Ovary (tissue), 10 donors: ENCODE measurements at places on chromosomes 1 and 21.

- DNase-seq = no peak
These were observed 7.8 kb downstream of the ITLN1 start for GRCh38 chr1:160877221-160877620.

DNA sequence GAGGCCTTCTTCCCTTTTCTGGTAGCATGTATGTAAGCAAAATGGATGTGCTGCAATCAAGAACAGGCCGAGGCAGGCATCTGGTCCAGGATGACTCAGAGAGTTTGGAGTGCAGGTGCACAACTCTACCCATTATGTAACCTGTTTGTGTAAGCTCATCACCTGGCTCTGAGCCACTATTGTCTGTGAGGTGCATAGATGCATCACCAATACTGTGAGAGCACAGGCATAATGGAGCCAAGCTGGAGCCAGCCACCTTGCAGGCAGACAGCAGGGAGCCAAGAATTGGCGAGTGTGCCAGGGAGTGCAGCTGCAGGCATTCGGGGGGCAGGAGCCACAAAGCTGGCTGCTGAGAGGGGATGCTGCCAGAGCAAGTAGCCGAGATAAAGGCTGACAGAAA, 549.9 kb upstream of the RGS18 start:
- no peak for DNase-seq

- DNase-seq = no peak
These were observed 1.0 kb downstream of the DDAH1 start for GRCh38 chr1:85463731-85464496.

- DNase-seq = no peak
These were observed 104.4 kb upstream of the USP25 start for GRCh38 chr21:15625363-15625762.

DNA sequence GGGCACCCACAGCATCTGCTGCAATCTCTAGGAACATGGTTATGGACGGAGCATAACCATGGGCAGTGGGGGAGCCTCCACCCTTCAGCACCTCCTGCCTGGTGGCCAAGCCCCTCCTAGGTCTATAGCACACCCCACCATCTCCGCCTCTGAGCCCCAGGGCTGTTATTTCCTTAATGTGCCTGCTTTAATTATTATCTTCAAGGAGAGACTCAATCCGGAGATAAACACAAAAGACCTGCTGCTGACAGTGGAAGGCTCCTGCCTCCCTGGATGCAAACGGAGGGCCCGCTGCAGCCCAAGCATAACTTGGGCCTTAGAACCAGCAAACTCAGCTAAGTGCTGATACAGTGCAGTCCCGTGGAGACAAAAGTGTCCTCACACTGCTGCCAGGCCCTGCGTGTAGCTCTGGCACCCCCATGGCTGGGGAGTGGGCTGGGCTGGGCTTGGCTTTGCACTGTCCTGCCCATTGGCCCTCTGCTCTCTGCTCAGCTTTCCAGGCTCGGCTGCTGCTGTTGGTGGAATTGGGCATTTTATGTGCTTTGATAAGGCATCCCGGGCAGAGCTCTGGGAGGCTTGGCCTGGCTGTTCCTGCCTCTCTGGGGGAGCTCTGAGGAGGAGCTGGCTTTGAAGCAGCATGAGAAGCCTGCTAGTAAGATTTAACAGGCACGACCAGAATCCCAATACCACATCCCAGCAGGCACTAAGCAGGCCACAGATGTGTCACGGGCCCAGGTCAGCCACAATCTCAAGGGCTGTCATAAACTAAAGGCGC, 620.2 kb downstream of the PTPRU start:
- no peak for DNase-seq

DNA sequence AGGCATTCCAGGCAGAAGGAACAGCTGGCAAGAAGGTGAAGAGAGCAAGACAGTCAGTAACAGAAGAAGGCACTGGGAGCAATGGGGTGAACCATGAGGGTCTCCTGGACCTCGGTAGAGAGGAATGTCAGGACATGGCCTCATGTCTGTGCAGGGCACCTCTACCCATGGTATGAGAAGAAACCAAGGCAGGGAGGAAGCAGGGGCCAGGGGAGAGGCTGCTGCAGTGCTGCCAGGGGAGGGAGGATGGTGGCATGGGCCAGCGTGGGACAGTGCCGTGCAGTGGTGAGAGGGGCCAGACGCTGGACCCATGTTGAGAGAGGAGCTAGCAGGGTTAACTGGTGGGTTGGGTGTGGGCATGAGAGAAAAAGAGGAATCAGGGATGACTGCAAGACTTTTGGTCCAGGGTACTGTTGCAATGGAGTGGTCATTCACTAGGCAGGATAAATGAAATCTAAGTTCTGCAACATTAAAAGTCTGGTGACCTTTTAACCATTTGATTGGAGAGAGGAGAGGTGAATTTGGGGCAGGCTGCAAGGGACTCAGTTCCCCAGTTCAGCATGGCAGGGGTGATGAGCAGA, 577.6 kb downstream of the MATN1 start:
- no peak for DNase-seq

DNA sequence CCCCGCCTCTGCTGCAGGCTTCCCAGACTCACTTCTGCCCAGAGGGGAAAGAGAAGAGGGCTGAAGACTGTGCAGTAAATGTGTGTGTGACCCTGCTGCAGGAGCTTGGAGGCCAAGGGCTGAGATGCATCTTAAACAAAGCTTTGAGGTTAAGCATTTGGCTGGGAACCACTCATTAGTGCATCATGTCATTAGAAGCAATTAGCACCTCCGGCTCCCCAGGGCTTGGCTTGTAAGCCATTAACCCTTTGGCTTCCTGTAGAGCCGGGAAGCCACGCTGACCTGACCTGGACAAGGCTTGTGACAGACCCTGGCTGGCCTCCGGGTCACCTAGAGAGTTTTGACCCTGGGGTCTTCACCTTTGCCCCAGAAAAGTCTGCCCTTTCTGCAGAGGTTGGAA, 77.0 kb downstream of the CSMD2 start:
- DNase-seq = no peak

- no peak for DNase-seq
These were observed 205.0 kb downstream of the GPR52 start for GRCh38 chr1:174652569-174653280.

- no peak for DNase-seq
These were observed 18.1 kb upstream of the ETS2 start for GRCh38 chr21:38787461-38788274.

- DNase-seq = no peak
These were observed 2.9 kb downstream of the DENND2C start for GRCh38 chr1:114666954-114667353.
